ENCODE measurements at places on chromosomes 12 and 14.

GRCh38 chr14:59961518-59962062, 41.6 kb downstream of the LRRC9 start:
- DNase-seq = no peak

DNA sequence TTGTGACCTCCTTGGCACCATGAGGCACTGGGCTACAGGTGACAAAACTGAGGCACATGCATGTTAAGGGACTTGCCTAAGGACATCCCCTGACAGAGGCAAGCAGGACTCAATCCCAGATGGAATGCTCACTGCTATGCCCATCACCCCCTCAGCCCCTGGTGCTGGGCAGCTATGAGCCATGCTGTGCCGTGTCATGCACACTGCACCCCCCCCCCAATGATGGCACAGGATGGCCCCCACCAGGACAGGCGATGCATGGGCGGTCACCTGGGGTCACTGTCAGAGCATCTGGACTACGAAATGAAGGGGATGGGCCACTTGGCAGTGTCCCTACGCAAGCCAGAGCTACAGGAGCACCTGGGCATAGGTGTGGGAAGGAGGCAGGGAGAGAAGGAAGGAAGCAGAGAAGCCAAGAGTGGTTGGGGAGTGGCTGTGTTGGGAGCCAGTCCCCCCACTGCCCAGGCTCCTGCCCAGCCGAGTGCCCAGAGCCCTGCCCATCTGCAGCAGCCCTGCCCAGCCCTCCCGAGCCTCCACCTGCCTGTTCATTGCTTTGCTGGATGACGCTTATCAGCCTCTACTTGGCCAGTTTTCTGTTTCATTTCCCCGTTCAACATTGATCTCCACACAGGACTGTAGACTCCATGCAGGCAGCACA, 84.9 kb upstream of the DIO3 start:
- DNase-seq = peak; percentile 53

DNA sequence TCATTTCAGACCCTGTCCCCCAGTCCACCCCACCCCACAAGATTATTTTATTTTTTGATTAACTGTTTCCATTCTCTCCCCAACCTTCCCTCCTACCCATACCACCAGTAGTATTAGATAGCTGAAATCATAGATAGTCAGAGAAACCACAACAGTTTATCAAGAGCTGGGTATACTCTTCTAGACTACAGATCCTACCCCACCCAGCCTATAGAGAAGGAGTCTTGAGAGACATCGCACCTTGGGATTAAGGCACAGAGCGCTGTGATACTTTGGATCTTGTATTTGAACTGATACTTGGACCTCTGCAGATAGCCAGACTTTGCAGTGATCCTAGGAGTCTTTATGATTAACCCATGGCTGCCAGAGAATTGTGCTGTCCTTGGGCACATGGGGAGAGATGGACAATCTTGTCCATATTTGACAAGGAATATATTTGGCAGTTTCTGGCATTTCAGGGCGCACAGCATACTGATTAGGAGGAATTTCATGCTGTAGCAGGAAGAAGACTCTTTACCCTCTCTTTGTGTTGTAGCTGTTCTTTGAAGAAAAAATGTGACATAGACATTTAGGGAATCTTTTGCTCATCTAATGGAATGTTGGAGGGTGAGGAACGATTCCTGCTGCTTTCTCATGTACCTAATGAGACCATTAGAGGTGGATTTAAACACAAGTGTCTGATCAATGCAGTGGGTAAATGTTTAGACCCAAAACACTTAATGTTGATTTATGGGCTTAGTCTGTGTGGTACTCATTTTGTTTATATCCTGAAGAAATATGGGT, 982 bp downstream of the RBMS2 start:
- no peak for DNase-seq

- DNase-seq = no peak
Measured at GRCh38 chr14:23421594-23421993, 13.5 kb upstream of the MYH6 start.

GRCh38 chr14:66085224-66085623, 400.9 kb upstream of the CCDC196 start:
- no peak for DNase-seq

DNA sequence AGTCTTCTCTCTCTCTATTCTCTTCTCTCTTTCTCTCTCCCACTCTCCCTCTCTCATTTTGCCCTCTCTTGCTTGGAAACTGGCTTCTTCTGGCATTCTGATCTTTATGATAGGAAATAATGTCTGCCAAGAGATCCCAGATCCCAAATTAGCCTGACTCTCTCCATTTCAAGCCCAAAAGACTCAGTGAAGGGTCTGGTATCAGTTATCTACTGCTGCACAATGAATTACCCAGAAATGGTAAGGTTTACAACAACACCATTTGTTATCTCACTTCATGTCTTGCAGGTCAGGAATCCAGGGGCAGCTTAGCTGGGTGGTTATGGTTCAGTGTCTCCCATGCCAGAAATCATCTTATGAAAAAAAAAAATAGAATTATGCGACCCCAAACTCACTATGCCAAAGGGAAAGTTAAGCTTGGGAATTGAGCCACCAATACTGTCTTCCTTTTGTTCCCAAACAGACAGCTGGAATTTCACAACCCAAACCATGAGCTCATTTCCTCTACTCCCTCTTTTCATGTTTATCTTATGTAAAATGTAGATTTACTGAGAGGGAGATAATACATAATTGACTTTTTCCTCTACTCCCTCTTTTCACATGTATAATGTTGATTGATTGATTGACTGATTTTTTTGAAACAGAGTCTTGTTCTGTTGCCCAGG, 67.8 kb upstream of the FICD start:
- no peak for DNase-seq

DNA sequence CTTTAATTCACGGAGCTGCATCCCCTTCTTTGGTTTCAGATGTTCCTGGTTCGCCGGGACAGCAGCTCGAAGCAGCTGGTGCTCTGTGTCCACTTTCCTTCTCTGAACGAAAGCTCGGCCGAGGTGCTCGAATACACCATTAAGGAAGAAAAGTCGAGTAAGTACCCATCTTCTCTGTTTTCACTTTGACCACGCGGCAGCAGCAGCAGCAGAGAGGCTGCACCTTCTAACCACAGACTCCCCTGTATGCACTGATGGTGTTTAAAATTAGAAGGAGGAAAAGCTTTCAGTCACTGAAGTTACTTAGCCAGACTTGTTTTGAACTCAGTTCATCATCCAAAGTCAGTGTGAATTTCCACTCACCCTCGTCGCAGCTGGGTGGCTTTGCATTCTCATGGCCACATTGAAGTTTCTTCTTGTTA, 63.8 kb downstream of the RIN3 start:
- DNase-seq = no peak

DNA sequence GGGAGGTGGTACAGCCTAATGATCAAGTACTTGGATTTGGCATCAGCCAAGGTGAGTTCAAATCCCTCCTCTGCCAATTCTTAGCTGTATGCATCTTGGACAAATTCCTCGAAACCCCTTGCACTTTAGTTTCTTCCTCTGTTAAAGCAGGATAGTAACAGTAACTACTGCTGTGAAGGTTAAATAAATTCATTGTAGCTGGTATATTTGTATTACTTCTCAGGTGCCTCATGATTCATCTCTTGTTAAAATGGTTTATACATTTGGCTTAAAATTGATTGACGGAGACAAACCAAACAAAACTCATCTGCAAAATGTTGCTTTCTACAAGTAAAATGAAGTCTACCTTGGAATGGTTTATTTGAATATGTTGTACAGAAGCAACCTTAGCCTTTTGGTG, 2.3 kb upstream of the PTPRB start:
- no peak for DNase-seq

- no peak for DNase-seq
Measured at GRCh38 chr14:104026024-104026423, 59.5 kb upstream of the ASPG start.

DNA sequence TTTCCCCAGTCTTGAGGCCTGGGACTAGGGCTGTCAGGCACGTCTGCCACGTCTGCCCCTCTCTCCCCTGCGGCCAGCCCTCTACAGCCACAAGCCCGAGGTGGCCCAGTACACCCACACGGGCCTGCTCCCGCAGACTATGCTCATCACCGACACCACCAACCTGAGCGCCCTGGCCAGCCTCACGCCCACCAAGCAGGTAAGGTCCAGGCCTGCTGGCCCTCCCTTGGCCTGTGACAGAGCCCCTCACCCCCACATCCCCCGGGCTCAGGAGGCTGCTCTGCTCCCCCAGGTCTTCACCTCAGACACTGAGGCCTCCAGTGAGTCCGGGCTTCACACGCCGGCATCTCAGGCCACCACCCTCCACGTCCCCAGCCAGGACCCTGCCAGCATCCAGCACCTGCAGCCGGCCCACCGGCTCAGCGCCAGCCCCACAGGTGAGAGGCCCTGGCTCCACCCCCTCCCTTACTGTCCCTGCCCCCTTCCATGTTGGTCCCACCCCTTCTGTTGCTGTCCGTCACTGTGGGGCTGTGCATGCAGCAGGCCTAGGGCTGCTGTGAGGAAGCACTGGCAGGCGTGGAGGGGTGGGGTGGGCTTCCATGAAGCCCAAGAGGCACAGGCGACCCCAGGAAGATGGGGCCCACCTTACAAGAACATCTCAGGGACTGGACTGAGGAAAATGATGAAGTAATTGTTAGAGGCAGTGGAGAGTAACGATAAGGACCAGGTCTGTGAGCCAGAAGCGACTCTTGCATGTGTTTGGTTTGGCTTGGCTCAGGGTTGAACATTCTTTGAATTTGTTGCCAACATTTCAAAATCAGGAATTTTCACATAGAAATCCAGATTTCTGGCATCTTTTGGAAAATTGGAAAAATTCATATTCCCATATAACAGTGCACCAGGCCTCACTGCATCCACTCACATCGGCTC, 16.8 kb downstream of the C12orf43 start:
- DNase-seq = no peak

DNA sequence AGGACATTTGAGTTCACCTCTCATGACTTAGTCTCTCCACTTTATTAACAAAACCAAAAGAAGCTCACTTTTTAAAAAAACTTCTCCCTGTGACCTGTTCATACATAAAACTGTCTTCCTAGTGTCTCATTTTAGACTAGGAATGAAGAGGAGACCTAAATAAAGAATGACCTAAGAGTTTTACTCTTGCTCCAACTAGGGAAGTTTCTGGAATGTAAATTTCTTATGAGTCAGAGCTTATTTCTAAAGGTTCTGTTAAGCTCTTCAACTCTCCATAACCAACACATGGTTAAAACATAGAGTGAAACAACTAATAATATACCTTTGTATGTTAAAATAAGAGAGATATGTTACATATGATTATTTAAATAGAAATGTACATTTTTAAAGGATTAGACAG, 369.8 kb downstream of the EMP1 start:
- no peak for DNase-seq

- DNase-seq = no peak
Measured at GRCh38 chr14:93702946-93703345, 85.3 kb downstream of the PRIMA1 start.

GRCh38 chr14:60878121-60878520, 102.8 kb downstream of the TRMT5 start:
- DNase-seq = no peak
